ENCODE measurements at places on chromosomes 7 and 10.

GRCh38 chr7:124557587-124557986 is 208.0 kb downstream of the GPR37 start:
- no peak for DNase-seq

DNA sequence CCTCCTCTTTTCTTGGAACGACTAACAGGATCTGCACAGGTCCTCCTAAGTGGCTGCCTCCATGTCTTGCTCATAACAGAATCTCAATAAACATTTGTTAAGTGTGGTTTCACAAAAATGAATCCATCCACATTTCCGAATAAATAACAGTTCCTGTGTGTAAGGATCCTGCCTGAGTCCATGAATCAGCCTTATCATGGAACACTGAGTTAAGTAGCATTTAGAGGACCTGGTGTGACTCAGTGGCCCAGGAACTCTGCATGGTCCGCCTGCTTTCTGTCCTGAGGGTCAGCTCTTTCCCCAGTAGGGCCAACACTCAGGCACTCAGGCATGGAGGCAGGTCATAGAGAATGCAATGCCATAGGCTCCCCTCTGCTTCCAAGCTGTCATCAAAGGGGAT is 15.8 kb upstream of the C10orf90 start:
- DNase-seq, result no peak

DNA sequence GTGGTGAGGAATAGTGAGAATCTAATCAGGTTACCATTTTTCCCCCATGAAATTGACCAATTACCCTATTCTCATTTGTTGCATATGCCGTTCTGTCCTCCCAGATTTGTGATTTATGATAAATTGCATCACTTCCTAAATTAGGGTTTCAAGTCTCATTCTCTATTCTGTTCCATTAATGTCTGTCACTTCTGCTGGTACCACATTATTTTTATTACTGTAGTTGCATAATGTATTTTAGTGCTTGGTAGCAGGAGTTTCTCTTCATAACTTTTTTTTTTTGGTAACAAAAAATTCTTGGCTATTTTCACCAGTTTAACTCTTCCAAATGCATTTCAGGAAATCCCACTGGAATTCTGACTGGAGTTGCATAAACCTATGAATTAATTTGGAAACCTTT is 44.0 kb upstream of the FAM133B start:
- no peak for DNase-seq

DNA sequence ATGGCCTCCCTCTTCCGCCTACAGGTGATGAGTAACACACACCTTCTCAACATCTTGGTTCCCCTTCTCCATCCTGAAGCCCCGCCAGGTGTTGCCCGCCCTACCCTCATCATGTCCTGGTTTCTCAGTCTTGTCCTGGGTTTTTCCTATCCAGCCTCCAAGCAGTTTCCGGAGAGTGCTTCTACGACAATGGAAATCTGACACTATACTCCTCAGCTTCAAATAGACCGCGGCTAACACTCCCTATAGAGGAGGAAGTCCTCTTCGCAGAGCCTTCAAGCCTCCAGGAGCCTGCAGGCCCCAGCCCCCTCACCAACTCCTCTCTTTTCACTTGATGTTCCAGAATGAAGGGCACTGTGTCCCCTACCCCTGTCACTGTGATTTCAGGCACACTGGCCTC is 147.4 kb downstream of the PRPF18 start:
- no peak for DNase-seq

DNA sequence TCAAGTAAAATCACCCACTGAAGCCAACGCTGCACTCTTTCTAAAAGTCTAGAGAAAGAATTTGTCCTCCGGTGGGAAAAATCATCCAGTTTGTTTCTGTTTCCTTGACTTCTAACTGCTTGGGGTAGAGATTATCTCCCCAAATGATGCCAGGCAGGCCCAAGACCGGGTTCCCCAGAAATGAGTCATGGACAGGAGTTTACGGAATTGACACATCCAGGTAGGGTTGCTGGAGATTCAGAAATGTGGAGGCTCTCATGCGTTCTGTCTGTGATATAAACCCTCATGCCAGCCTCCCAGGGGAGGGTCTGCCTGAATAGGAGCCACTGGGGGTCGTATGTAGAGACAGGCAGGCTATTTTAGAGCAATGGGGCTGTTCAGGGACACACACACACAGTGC is 230.9 kb downstream of the TCERG1L start:
- DNase-seq, result no peak

- DNase-seq, result no peak
These were observed 661.3 kb downstream of the PARD3 start for GRCh38 chr10:34153663-34154382.

DNA sequence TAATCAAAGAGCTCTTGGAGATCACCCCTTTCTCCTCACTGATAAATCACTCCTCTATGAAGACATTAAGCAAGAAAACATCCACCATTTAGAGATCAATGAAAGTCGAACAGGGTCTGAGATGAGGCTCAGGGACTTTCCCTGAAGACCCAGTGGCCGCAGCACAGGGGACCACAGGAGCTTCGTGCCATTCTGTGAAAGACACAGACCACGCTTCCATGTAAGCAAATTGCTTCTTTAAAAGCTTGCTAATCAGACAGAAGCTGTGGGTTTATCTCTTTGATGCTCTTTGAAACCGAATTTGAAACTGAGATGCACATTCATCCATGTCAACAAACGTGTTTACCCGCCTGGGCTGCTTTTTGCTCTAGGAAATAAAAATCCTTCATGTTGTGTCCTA is 231.9 kb upstream of the PPP2R2D start:
- no peak for DNase-seq

GRCh38 chr7:921581-922333 is 32.7 kb downstream of the ADAP1 start:
- no peak for DNase-seq

DNA sequence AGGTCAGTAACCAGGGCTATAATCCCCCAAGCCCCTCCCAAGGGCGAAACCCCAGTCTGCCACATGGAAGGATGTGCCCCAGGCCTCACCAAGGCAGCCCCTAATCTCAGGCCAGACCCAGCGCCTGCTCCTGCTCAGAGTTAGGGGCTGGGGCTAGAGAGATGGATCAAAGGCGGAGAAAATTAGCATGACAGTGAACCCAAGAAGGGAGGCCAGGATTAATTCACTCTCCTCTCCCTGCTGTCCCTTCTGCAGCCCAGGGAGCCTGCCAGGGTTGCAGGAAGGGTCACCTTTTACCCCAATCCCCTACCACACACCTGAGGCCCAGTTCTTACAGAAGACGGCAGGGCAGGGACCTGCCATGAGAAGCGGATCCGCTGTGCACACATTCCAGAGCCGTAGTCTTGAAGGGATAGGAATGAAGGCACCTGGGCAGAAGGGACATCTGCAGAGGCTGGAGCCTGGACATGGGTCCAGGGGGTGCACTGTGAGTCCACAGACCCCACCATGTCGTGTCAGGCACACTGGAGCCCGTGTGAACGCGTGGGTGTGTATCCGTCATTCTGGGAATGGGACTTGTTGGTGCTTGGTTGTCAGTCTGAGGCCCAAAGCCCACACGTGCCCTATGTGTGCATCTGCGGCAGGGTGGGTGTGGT is 11.9 kb upstream of the ZMIZ1 start:
- no peak for DNase-seq

DNA sequence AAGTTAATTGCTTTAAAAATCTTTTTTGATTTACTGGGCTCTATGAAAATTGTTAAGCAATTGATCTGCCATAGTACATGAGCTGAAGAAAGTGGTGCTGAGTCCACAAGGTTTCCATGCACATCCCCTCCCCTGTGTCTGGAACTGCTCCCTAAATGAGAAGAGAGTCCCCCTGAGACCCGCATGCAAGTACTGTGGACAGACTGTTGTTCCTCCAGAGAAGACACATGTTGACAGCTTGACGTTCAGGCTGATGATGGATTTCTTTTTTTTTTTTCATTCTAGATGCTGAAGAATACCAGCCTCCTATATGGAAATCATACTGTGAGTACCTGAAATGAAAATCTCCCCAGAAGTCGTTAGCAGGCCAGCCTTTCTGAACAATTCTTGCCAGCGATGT is 159.8 kb downstream of the CHN2 start:
- DNase-seq, result no peak

DNA sequence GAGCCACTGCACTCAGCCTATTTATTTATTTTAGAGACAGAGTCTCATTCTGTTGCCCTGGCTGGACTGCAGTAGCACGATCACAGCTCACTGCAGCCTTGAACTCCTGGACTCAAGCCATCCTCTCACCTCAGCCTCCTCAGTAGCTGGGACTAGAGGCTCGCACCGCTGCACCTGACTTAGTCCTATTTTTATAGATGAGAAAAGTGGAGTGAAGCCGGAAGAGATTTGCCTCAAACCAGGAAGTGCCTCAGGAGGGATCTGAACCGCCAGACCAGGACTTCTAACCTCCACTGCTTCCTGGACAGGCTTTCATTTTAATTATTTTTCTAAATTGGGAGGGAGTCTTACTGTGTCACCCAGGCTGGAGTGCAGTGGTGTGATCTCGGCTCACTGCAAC is 17.5 kb upstream of the CLIP2 start:
- no peak for DNase-seq

DNA sequence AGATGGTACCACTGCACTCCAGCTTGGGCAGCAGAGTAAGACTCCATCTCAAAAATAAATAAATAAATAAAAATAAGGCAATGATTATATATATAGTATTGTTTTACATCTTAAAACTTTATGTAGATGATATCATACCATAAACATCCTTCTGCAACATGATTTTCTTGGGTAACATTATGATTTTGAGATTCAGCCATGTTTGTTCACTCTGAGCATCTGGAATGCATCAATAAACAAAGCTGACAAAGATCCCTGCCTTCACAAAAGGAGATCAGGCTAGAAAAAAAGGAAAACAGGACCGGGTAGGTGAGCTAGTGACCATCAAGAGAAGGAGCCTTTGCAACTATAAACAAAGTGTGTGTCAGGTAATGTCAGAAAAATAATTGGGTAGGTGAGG is 31.9 kb upstream of the KAT6B start:
- DNase-seq, result no peak
